HFFc6 (cell line): ENCODE measurements at places on chromosomes 2 and 18. TPM values are rescaled to one million over a fixed set of nuclear protein-coding genes. Genes with fewer than 3 reads are reported as not detected.

DNA sequence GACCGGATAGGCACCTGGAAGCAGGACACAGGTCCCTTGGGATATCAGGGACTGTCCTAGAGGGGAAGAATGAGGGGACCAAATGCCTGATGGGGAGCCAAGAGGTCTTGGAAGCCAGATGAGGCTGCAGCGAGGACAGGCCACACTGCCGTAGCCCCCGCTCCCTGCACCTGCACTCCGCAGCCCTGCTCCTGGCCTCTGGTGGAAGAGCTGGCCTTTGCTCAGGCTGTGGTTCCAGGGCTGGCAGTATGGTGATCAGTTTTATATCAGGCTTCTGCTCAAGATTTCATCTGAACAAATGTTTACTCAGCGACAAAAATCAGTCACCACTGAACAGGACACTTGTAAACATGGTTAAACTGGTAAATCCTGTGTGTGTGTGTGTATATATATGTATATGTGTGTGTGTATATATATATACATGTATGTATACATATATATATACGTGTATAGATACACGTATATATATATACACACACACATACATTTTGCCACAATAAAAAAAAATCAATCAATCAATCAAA, 52.5 kb upstream of the TAF1B start:
- no peak for DNase-seq

DNA sequence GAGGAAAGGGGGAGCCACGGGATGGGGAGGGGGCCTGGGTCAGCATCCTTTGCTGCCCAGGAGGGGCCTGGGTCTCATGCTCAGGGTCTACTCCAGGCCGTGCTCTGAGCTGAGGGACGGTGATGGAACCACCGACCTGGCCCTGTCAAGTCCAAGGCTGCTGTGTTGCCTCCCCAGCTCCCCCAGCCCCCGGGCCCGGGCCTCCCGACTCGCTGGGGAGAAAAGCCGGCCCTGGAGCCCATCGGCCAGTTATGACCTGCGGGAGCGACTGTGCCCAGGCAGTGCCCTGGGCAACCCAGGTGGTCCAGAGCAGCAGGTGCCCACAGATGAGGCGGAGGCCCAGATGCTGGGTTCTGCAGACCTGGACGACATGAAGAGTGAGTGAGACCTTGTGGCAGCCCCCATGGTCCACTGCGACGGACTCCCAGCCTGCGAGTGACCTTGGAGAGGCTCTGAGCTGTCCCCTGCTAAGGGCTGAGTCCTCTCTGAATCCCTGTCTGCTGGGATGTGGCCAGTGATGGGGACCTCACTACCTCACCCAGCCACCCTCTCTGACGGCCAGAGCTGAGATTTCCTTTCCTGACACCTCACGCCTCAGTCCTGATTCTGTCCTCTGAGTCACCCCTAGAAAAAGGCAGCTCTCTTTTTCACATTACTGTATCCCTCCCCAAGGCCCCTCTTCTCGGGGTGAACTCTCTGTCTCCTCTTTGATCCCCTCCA, 2.7 kb downstream of the SLC4A3 start:
- DNase-seq, result peak; percentile 24

DNA sequence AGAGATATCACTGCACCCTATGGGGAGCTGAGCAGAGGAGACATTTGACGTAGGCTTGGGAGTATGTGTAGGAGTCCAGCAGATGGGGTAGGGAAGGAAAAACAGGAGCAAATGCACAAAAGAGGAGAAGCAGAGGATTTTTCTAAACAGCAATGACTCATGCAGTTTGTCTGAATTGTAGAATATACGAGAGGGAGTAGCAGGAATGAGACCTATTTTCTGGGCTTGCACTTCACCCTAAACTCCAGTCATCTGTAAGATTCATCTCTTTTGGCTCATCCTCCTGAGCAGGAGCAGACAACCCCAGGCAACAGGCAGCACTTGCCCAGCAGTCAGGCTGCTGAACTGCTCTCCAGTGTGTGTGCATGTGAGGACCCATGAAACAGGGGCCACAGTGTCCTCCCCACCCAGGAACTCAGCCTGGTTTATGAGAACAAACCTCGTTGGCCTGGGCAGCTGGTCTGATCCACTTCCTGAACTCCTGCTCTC, 100.2 kb upstream of the CDC42EP3 start:
- peak; percentile 79 for DNase-seq

- no peak for DNase-seq
Measured at GRCh38 chr2:238100821-238101771, 956 bp downstream of the ESPNL start.

Gene DPYSL5
- total RNA-seq, result not detected in 3 replicates

- DNase-seq, result no peak
Measured at GRCh38 chr18:916562-916961, 11.9 kb downstream of the ADCYAP1 start.

Gene LIMS2
- 53.0 to 65.0 TPM (median 57.9 TPM) in 3 replicates for total RNA-seq
